ENCODE measurements at places on chromosomes 1 and 21.

DNA sequence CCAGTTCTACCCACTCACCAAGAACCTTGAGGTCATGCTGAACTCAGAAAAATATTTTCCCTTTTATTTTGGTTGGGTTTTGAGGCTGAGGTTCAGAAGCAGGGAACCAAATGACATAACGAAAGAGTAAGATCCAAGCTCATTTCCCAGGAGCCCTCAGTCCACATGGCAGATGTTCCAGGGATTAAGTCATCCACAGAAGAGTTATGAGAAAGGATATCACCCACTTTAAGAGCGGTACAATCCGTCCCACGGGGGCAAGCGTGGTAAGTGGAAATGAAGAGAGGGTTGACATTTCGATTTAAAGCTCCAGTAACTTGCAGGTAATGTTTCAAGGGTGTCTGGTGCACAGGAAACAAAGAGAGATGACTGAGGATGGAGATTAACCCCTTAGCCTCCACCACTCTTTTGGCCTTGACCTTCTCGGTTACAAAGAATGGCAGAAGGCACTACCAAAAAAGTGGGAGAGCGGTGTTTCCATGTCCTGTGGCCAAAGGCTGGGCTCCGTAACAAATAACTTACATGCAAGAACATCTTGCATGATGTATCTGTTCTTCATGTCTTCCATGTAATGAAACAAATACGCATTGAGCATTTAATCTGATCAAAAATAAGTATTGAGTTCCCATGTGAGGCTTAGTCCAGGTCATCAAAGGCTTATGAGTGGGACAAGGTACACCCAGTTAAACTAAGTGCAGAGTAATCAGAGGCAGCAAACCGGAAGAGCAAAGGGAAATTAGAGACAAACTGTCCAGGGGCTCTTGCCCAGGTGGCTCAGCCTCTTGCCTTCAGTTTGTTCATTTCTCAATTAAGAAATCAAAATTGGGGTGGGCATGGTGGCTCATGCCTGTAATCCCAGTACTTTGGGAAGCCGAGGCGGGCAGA, 241.4 kb downstream of the TOMM20 start:
- no peak for DNase-seq

DNA sequence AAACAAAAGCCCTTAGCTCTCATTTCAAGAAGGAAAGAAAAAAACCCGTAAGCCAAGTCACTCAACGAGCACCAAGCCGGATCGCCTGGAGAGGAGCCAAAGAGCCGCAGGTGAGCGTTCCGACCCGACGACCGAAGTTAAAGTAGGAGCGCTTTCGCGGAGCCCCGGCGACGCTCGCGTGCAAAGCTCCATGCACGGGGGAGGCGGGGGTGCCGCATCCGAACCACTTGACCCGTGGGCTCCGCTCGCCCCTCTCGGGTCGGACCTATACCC, 382 bp downstream of the GPBP1L1 start:
- DNase-seq, result peak; percentile 84

DNA sequence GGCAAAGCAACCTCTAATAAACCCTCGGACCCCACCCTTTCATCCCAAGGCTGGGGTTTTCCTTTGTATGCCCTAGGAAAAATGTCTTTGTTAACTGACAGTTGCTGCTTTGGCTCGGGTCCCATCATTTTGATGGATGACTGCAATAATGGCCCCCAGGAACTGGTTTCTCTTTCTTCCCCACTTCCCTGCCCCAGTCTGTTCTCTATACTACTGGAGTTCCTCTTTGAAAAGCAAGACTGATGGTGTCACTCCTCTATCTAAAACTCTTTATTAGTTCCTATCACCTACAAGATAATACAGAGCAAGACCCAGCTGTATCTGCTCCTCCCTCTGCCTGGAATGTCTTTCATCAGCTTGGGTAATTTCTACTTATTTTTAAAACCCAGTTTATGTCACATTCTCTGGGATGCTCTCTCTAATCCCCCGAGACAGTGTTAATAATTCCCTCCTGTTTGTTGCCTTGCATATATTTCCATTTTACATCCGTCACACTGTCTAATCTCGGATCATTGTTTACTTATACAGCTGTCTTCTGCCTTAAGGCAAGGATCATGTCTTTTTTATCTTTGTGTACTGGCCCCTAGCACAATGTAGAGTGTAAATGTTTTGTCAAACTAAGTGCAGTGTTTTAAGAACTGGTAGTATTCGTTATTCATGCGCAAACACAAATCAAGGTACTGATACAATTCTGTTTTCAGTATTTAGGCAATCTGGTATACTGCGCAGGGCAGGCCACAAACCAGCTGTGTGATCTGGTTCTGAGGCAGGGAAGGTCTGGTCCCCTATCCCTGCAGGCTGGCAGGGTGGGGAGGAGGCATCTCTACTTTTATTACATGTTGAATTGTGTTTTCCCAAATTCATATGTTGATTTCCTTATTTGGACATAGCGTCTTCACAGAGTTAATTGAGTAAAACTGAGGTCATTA, 16.1 kb downstream of the SLAMF1 start:
- DNase-seq, result no peak

- no peak for DNase-seq
Observed at GRCh38 chr1:206961668-206962067, 8.6 kb downstream of the FCAMR start.

- no peak for DNase-seq
Observed at GRCh38 chr1:15262706-15263105, 15.7 kb downstream of the FHAD1 start.

DNA sequence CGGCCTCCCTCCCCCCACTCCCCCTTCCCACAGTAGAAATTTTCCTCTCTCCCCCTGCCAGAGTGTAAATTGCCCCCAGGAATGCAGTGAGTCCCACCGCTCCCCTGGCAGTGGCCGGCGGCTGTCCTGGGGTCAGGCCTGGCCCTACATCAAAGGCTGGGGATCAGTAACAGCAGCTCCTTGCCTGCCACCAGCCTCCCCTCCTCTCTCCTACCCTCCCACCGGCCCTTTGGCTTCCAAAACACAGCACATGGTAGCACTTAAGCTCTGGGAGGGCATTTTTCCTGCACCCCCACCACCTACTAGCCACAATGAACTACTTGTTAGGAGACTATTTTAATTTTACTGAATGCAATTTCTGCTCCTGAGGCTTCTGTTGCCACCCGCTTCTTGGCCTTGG, 9.0 kb upstream of the COL8A2 start:
- no peak for DNase-seq

DNA sequence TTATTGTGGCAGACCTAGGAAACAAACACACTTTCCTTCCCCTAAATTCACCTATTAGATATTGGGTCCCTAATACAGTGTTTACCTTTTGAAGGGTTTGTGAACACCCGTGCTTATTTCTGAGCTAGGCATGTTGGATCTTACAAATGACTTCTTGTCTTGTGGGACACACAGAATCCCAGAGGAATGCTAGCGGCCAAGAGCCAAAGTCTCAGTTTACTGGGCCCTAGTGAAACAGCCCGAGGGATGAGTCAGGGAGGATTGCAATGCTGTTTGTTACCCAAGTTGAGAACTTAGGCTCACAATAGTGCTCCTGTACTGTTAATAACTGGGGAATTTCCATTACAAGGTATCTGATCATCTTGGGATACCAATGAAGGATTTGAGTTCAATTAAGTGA, 100.1 kb upstream of the AKT3 start:
- no peak for DNase-seq

- no peak for DNase-seq
Observed at GRCh38 chr1:233625510-233625981, 11.6 kb downstream of the KCNK1 start.

DNA sequence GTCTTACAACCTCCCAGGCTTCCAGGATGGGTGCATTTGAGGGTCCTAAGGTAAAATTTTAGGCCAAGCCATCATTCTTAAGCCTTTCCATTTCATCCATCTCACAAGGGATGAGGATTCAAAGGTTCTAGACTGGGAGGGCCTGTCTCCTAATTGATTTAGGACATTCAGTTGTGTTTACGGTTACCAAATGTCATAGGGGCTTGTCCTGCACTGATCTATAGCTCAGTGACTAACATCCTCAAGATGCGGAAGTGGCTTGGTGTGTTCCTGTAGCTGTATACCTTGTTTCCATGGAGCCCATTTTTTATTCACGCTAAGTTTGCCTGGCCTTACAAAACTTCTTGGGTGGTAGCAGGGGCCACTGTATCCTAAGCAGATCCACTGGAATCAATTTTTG, 52.8 kb downstream of the DUSP10 start:
- no peak for DNase-seq

DNA sequence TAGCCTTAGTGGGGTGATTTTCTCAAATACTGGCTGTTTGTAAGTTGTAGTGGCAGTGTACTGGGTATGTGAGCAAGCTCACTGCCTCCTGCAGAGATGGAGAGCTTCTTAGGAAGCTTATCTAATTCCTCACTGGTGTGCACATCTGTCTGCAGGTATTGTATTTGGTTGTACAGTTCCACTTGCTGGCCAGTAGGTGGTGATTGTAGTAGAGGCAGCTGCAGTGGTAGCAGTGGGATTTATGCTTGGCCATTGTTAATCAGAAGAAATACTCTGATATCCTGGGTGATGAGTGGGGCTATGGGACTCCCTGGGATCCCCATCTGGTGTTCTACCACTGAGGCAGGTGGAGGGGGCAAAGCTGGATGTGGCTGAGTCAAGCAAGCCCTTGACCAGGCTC, 276.1 kb upstream of the SPAG17 start:
- DNase-seq, result peak; percentile 9

GRCh38 chr1:229843627-229844238, 217.7 kb downstream of the URB2 start:
- no peak for DNase-seq

DNA sequence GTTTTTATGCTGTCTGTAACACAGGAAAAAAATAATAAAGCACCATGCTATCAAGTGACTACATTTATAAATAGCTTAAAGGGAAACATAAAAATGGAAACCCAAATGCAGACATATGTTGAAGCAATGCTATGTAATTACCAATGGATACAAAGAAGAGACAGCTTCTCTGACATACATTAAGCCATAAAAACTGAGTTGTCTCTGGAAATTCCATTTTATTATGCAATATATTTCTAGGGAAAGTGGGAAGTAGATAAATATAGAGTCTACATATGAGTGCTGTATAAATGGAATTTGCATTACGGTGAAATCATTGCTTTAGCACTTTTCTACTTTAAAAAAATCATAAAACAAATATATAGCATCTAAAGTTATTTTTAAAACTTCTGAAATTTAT, 135.2 kb upstream of the COL11A1 start:
- no peak for DNase-seq

DNA sequence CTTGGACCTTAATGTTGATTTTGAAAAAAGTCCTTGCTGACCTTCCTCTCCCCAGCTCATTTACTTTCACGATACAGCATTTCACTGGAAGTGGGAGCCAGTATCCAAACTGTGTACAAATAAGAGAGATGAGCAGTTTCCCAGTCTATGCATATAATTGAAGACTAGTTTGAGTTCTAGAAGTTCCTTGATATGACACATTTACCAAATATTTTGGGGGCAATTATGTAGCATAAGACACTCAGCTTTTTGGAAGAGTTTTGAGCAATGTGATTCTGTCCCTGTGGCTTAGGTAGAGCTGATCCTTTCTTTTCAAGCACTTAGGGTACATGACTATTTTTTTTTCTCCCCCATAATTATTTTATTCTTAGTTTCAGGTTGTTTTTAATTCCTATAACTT, 26.4 kb downstream of the GIPC2 start:
- no peak for DNase-seq

DNA sequence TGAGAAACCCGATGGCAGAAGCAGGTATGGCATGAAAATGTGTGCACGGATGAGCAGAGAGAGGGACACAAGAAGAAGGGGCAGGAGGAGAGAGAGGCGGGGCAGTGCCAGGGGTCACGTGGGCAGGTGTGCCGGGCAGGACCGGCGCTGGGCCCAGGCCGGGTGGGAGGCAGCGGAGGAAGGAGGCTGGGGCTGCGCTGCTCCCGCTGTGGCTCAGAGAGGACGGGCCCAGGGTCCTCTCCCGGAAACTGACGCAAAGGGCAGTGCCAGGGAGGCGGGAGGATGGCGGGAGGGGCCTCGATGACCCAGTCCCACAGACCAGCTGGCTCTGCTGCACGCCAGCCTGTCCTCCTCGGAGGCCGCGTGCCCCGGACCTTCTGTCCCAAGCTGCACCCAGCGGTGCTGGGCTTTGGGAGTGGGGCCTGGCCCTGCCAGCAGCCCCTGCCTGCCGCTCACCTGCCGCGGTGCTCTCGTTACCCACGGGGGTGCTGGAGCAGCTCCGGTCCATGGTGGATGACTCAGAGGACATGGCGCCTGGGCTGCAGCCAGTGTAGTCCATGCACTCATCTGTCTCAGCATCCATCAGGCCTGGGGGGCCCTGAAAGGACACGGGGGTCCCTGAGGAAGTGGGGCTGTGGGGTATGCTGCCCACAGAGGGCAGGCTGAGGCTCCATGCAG, 153.9 kb downstream of the CASZ1 start:
- no peak for DNase-seq

GRCh38 chr1:50422946-50423669, at the start of gene DMRTA2:
DMRTA2 (minus strand) TSS chr1:50423443; CDS start chr1:50421536, 1,907 bp downstream.
- DNase-seq, result peak; percentile 97

DNA sequence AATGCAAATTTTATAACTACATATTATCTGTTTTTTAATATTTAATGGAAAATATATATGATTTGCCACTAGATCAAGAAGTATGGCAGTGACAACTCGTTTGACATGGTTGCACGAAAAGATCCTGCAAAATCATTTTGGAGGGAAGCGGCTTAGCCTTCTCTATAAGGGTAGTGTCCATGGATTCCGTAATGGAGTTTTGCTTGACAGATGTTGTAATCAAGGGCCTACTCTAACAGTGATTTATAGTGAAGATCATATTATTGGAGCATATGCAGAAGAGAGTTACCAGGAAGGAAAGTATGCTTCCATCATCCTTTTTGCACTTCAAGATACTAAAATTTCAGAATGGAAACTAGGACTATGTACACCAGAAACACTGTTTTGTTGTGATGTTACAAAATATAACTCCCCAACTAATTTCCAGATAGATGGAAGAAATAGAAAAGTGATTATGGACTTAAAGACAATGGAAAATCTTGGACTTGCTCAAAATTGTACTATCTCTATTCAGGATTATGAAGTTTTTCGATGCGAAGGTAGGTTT, 556 bp downstream of the IFI44 start:
- no peak for DNase-seq

GRCh38 chr1:37673920-37674319, 18.4 kb upstream of the CDCA8 start:
- DNase-seq, result no peak

GRCh38 chr1:42210421-42211133, 46.0 kb upstream of the GUCA2A start:
- DNase-seq, result no peak

Data from neural progenitor cell (in vitro differentiated cells).